ENCODE measurements at places on chromosomes 5 and 9.

- no peak for DNase-seq
Observed at GRCh38 chr5:2140501-2141175, 257.9 kb upstream of the IRX4 start.

DNA sequence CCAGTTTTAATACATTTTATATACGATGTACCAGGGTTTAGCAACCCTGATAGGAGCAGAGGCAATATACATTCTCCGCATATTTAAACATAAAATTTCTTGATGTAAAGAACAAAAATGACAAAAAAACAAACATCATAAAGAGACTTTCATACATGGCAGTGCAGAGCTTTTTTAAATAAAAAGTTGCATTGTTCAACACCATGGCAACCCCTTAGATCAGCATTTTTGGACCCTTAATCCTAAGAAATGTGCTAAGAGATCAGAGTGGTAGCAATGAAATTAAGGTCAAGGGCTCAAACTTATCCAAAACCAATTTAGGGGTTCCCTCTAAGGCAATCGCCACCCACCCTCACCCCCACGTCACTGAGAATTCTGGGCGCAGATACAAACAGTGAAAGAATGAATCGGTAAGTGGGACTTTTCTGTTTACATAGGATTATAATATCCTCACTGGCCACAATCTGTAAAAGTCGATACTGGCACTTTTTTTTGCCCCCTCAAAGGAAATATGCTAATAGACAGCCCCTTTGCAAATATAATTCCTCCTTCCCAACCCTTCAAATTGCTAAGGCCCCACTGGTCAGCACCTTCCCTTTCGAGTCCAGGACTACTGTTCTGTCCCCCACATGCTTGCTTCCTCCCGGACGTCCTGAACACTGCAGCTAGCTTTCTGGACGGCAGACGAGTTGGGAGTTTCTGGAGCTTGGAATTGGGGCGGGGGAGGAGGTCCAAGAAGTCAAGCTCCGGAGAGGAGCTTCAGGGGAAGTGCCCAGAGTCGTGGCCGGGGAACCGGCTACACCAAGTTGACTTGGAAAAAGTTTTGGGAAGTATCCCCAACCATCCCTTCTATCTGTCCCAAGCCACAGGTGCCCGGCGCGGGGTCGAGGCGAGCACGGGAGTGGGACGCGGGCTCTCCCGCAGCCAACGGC is 2.2 kb downstream of the GAS1 start:
- DNase-seq, result no peak

- DNase-seq, result no peak
Observed at GRCh38 chr9:88949425-88949824, 41.8 kb upstream of the S1PR3 start.

- no peak for DNase-seq
Observed at GRCh38 chr9:124190761-124191160, 67.0 kb upstream of the NEK6 start.

- DNase-seq, result no peak
Observed at GRCh38 chr5:142403583-142403982, 78.8 kb upstream of the SPRY4 start.

DNA sequence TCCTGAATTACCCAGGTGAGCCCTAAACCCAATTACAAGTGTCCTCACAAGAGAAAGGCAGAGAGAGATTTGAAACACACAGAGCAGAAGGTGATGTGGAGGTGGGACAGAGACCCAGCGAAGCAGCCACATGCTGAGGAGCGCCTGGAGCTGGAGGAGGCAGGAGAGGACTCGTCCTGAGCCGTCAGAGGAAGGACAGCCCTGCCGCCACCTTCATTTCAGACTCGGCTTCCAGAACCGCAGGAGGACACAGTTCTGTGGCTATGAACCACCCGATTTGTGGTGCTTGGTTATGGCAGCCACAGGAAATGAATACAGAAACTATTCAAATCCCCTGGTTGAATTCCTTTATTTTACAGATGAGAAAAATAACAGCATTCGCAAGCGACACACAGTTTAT is 16.4 kb upstream of the FBP1 start:
- DNase-seq, result no peak

- DNase-seq, result no peak
Observed at GRCh38 chr9:69590266-69590665, 81.9 kb downstream of the APBA1 start.

DNA sequence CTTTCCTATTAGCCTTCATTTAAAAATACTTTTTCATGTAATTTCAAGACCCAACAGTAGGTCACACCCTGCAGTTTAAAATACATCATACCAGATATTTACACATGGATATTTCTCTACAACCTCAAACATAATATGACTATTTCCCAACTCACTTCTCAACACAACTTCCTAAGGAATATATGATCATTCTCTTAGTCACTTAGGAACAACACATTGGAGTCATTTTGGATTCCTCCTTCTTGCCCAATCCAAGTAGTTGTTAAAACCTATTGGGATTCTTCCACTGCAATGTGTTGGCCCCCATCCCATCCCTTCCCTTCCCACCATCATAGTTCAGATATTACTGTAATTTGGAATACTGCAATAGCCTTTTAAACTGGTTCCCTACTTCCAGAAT is 145.5 kb downstream of the DCP2 start:
- no peak for DNase-seq
